Umbilical cord (tissue), 2 donors: ENCODE measurements at places on chromosomes 2 and 18.

- no peak for DNase-seq
These were observed 60.6 kb downstream of the DAW1 start for GRCh38 chr2:227932001-227932400.

GRCh38 chr18:8780227-8780626, 74.9 kb downstream of the MTCL1 start:
- DNase-seq: no peak

DNA sequence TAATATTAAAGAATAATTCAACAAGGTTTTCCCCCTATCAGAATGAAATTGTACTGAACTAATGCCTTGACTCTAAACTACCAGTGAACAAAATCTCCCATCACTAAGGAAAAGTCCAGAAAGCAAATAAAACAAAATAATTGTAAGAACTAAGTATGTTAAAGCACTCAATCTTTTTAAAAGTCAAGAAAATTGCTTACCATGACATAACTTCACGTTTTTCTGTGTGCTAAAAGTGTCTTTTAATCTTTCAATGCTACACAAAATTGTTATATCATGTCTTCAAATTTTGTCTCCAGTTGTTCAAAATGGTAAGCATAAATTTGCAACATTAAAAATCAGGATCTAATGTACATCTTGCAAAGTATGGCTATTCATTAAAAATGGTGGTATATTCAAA, 156.1 kb downstream of the BAZ2B start:
- DNase-seq: no peak

DNA sequence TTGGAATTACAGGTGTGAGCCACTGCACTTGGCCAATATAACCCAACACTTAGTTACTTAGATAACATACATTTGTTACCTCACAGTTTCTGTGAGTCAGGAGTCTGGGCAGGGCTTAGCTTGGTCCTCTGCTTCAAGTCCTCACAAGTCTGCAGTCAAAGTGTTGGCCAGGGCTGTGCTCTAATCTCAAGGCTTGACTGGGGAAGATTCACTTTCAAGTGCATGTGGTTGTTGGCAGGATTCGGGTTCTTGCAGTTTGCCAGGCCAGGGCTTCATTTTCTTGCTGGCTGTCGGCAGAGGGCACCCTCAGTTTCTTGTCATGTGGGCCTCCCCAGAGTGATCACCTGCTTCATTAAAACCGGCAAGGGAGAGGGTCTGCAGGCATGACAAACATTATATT, 103.7 kb downstream of the SLC4A3 start:
- no peak for DNase-seq

DNA sequence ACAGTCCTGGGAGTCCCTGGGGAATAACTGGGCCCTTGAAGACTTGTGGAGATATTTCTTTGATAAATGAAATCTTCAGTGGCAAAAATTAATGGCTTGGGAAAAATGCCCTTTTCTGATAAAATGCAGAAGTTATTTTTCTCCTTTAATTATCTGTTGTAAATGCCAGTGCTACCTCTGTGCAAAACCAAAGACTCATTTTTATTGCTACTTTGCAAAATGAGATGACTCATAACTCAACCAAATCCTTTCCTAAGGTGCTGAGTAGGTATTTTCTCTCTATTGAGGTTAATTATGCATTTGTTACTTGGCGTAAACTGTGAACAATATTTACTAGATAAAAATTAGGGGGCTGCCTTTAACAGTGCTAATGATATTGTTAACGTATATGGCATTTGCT, 163.9 kb downstream of the DOK6 start:
- no peak for DNase-seq
